EH (cell line): ENCODE measurements at places on chromosomes 11 and 22.
A peak's percentile ranks its signal among the peaks of the same experiment; 100 is the strongest.

- peak; percentile 48 for DNase-seq
These were observed 41.8 kb downstream of the TST start for GRCh38 chr22:36977401-36977861.

- DNase-seq: peak; percentile 52
These were observed 42.1 kb upstream of the CRTAM start for GRCh38 chr11:122796128-122796717.

DNA sequence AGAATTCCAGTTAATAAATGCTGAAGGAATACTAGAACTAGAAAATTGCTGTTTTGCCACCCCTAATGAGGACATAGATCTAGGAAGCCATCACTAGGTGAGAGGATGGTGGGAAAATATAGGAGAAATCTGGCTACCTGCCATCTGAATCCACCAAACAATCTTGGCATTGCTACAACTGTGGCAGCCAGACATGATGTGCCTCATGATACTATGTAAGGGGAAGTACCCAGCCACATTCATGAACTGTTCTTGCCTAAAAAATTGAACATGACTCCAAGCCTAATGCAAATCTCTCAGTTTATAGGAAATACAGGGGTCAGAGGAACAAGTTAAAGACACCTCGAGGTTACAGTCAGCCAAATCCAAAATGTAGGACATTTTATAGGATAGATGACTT is 72.8 kb downstream of the SFI1 start:
- DNase-seq: no peak

DNA sequence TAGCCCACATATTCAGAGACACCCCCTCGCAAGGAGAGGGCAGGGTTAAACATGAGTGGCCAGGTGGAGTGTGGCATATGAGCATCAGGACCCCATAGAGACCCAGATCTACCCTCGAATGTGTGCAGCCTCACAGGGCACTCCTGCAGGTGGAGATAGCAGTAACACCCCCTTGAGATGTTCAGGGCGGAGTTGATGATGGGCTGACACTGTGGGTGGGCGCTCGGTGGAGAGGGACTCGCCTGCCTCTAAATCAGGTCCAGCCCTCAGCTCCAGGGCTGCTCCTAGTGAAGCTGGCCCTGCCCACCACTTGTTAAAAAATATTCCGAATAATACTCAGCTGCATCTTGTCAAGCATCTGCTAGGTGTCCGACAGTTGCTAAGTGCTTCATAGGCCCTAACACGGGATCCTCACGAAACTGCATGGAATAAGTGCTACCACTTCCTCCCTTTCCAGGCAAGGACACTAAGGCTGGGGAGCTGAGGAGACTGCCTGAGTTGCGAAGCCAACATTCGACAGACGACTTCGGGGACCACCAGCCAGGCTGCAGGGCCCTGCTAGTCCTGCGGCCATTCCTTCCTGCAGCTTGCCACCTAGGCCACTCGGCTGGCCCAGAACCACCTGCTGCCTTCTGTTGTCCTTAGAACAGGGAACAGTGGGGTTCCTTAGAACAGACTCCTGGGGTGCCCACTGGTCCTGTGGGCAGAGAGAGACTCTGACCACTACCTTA is 74.0 kb upstream of the WNT11 start:
- DNase-seq: no peak

DNA sequence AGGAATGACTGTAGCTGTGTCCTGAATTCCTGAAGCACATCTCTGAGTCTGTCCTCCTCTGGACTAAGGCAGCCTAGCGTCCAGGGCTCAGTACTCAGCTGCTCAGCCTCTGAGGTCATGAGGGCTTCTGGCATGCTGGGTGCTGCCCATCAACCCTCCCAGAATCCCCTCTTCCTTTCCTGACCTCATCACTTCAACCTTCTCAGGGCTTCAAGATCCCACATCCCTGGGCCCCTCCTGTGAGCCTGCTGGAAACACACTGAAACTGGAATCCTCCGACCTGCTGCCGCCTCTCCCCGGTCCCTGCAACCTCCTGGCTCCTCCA is 803 bp downstream of the KRTAP5-8 start:
- no peak for DNase-seq

DNA sequence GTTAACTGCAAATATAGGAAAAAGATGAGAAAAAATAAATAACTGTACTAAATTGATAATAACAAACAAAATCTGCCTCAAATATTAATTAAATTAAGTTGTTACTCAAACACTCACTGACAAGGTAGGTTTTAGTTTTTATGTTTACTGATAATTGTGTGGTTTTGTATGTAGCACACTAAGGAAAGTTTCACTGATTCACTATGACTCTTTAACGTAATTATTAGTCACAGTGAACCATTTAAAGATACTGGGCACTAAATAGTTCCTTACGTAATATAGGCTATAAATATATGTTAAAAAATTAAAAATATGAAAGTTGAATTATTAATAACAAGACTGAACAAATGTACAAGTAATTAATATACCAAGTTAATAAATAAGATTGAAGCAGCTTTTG is 2330.0 kb upstream of the RAG2 start:
- no peak for DNase-seq

- no peak for DNase-seq
These were observed 127.3 kb upstream of the TOP3B start for GRCh38 chr22:22109693-22110466.

DNA sequence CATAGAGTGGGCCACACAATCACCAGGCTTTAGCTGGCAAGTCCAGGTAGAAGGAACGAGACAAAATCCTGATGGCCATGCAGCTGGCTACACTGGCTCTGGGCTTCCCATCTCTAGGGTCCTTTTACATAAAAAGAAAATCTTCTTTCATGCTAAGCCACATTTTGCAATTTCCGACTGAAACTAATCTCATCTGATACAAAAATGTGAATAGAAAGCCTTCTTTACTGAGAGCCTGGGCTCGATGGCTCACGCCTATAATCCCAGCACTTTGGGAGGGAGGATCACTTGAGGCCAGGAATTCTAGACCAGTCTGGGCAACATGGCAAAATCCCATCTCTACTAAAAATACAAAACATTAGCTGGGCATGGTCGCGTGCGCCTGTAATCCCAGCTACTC is 67.2 kb downstream of the MICAL3 start:
- DNase-seq: no peak

DNA sequence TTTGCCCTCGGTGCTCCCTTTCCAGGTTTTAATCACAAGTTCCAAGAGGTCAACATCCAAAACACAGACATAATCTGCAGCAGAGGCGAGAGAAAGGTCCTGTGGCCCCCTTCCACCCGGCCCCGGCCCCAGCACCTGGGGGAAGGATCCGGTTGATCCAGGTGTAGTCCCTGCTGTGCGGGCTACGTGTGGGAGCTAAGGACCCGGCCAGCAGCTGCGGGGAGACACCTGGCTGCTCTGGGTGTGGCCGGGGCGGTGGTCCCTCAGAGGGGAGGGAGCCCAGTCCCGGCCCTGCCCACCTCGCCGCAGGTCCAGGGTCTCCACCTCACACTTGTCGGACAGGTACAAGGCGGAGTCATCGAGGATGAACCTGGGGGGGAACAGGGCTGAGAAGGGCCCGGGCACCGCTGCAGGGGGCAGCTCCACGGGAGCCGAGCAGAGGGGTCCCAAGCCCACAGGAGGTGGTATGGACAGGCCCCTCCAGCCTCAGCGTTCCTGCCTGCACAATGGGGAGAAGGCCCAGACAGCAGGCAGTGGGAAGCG is 13.6 kb downstream of the ATG2A start:
- no peak for DNase-seq

- no peak for DNase-seq
These were observed 32.2 kb downstream of the CSNK2A3 start for GRCh38 chr11:11320825-11321224.

GRCh38 chr11:64900263-64900678 is 16.7 kb downstream of the ATG2A start:
- DNase-seq: no peak

DNA sequence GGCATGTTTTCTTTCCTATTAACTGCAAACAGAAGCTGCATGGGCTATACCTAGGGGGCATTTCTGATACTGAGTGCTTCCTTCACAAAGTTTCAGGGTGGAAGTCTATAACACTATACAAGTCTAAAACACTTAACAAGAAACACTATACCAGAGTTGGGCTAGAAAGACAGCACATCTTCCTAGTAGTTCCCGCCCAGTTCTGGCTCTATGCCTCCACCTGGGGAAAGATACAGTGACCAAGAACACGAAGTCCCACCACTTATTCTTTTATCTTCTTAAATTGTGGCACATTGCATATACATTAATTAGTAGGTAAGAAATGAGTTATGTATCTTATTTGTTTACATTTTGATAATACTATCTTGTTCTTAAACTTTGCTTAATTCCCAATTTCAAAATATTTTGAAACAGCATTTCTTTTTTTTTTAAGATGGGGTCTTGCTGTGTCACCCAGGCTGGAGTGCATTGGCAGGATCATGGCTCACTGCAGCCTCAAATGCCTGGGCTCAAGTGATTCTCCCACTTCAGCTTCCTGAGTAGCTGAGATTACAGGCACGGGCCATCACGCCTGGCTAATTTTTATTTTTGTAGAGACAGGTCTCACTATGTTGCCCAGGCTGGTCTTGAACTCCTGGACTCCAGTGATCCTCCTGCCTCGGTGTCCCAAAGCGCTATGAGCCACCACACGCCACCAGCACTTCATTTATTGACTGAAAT is 18.2 kb upstream of the NDUFC2 start:
- DNase-seq: no peak

DNA sequence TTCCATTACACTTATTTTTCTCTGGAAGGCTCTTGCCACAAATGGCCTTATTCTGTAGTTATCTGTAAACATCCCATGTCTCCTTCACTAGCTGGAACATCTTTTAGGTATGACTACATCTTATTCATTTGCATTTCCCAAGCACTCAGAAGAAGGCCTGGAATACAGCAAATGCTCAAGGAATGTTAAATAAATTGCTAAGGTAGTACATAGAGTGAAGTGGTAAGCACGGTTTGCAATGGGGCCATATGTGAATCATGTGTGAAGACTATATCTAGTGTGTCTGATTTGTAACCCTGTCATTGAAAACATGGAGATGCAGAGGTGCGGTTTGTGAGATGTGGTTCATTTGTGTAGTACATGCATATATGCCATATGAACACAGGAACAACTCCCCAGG is 33.5 kb downstream of the GDPD4 start:
- peak; percentile 88 for DNase-seq

GRCh38 chr11:64245401-64245796 is 1.3 kb downstream of the PPP1R14B start:
- peak; percentile 44 for DNase-seq

GRCh38 chr22:27858626-27859025 is 57.1 kb upstream of the MN1 start:
- no peak for DNase-seq

DNA sequence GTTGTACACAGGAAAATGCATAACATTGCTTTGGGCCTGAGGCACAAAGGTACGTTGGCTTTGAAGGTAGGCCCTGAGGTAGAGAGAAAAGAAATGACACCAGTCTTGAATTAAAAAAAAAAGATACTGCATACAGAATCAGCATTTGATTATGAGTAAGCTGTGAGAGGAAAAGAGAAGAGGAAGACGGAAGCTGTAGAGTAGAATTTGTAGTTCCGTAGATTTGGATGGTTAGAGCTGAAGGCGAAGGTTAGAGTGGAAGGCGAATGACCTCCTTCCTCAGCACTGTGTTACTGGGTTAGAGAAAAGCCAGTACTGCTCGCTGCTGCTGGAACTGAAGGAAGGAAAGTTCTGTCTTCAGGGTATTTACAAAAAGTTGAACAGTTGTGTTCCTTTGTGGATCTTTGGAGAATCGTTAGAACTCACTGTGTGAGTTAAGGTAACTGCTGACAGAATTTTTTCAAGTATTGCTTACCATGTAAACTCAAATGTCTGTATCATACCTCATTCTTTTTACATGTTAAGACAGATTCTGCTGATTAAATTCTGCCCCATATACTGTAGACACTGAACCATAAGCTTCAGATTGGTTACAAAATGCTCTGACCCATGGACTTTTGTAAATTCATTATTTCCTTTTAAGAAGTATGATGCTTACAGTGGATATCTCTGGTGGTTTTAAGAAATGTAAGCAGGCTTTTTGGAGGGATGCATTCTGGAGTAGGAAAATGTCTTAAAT is 50.2 kb downstream of the MCAM start:
- DNase-seq: no peak

DNA sequence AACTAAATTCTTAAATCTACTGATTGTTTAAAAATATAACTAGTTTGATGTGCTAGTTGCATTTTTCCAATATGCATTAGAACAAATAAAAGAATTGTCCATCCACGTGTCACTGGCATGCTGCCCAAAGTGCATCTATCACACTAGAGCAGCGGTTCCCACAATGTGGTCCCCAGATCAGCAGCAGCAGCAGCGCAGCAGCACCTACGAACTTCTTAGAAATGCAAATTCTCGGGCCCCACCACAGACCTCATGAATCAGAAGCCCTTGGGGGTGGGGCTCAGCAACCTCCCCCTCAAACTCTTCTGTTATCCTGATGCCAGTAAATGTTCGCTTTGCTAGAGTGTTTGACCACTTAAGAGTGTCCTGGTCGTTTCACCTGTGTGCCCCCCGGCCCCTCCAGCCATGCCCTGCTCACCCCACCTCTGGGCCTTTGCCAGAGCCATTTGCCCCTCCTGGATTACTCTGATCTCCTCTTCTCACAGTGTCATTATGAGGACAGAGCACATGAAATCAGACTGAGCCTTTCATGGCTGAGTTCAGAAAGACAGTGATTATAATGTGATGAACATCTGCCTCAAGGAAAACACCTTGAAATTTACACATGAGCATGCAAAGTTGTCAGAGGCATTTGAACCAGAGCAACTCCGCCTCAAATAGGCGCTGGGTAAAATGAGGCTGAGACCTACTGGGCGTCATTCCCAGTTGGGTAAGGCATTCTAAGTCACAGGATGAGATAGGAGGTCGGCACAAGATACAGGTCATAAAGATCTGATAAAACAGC is 12.6 kb upstream of the VSIG10L2 start:
- DNase-seq: no peak

- DNase-seq: no peak
These were observed 24.7 kb downstream of the IL10RA start for GRCh38 chr11:118010738-118011461.

DNA sequence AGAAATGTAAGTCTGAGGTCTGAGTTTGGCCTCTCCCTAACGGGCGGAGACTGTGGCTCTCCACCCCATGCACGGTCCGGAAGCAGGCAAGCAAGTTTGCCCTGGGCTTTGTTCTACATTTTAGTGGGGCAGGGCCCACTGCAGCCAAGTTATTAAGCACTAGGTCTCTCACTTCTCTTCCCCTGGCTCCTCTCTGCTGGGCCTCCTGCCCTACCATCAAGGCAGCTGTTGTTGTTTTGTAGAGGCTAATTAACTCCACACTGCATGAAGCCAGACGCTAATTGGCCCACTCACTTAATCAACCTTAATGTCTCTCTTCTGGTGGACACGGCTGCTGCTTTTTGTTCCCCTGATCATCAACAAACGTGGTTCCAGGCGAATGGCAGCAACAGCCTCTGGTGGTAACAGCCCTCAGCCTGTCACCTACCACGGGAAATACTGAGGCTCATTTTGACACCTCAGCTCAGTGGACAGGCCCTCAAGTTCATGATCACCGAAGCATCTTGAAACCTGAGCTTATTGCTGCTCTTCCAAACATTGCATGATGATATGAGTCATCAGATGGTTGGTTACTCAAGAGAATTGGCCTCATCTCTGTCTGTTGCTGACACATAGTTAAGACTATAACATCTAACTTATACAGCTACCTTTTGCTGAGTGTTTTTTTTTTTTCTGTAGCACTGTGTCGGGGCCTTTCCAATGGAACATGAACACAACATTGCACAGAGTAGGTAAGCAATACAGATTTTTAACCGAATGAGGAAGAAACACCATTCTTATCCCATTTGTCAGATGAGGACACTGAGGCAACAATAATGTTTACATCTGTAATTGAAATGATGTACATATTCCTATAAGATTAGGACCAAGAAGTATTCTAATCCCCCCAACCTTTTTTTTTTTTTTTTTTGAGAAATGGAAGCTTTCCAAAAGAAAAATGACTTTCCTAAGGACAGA is 20.8 kb upstream of the LMO2 start:
- DNase-seq: peak; percentile 79
